ENCODE measurements at places on chromosomes 1 and 21. TPM values are rescaled to one million over a fixed set of nuclear protein-coding genes. Genes with fewer than 3 reads are reported as not detected.

GRCh38 chr1:224541072-224541790, 74.9 kb upstream of the CNIH3 start:
- no peak for DNase-seq

GRCh38 chr1:230387296-230387695, 38.8 kb downstream of the PGBD5 start:
- DNase-seq: no peak

Gene CELA3A
- not detected for total RNA-seq

- no peak for DNase-seq
Measured at GRCh38 chr1:236895665-236896387, 100.7 kb downstream of the MTR start.

GRCh38 chr1:246164764-246165163, 342.3 kb downstream of the SMYD3 start:
- no peak for DNase-seq

Gene MROH7
- total RNA-seq: not detected

Gene ADCY10
- total RNA-seq: not detected

GRCh38 chr1:92797961-92798360, 13.1 kb upstream of the EVI5 start:
- no peak for DNase-seq

DNA sequence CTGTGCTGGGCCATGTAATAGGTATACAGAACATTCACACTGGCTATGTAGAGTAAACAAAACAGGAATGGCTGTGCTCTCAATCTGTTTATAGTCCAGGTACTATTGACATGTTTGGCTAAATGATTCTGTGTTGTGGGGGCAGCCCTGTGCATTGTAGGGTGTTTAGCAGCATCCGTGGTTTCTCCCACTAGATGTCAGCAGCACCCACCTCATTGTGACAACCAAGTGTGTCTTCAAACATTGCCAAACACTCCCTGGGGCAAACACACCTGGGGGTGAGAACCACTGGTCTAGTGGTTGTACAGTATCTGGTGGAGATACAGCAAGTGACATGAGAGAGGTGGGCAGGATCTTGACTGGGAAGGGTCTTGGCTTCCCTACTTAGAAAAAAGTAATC, 80.4 kb upstream of the SPATA6 start:
- peak; percentile 4 for DNase-seq

DNA sequence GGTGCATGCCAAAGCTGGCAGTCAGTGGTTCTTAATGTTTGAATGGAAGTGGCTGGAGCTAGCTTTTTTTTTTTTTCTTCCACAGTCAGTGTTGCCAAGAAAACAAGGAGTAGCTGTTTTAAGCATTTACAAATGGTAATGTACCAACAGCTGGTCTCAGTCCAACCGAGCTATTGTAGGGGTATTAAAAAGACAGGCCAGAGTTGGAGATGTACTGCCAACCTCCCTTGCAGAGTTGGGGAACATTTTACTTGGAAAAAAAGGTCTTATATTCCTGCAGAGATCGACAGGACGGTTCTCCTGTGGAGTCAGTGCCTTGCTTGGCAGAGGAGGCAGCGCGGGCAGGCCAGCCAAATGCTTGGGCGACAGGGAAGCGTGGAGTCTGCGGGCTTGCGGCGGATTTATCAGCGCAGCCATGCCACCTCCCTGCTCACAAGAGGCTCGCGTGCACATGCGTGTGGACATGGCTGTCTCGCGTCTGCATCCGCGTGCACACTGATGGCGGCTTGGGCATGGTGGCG, 338.1 kb downstream of the RPS6KC1 start:
- DNase-seq: no peak

GRCh38 chr1:10528066-10529014, 53.6 kb downstream of the PEX14 start:
- peak; percentile 86 for DNase-seq

- peak; percentile 36 for DNase-seq
Measured at GRCh38 chr1:55816456-55817426, 601.6 kb upstream of the USP24 start.

GRCh38 chr21:41598561-41599431, 90.8 kb upstream of the TMPRSS2 start:
- DNase-seq: no peak

Gene GJB4
- total RNA-seq: not detected

GRCh38 chr1:95982711-95983110, 738.9 kb upstream of the PTBP2 start:
- no peak for DNase-seq

DNA sequence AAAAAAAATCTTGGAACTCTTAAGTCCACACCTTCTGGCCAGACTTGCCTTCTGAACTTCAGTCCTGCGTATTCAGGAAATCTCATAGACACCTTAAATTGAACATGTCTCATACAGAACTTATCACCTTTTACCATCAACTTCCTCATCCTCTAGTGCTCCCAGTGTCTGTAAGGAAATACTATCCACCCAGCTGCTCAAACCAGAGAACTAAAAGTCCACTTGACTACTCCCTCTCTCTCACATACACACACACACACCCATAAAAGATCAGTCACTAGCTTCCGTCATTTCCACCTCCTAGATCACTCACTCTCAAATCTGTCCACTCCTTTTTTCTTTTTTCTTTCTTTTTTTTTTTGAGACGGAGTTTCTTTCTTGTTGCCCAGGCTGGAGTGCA, 10.9 kb upstream of the CAP1 start:
- no peak for DNase-seq

Gene SPRR5
- not detected for total RNA-seq

Gene CRABP2
- total RNA-seq: 1.5 TPM

DNA sequence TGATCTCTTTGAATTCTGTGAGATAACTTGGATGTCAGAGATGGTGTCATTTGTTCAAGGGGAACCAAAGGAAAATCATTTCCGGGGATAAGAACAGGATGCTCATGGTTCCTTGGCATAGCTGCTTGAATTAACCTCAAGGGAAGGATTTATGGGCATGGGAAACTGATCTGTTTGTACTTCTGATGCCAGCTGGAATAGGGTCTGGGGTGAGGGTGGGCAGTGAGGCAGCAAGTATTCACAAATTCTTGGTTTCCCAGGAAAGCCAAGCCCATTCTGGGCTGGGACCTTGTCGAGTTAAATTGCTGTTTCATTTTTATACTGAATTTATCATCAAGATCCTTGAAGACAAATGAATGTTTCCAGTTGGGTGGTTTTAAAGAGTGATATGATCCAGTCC, 14.1 kb downstream of the INTS3 start:
- DNase-seq: no peak

Gene HRNR
- total RNA-seq: not detected

Gene LCE1E
- not detected for total RNA-seq

GRCh38 chr1:93033785-93034184, 45.3 kb upstream of the MTF2 start:
- DNase-seq: no peak

GRCh38 chr1:48792961-48793360, 16.3 kb upstream of the BEND5 start:
- DNase-seq: no peak

DNA sequence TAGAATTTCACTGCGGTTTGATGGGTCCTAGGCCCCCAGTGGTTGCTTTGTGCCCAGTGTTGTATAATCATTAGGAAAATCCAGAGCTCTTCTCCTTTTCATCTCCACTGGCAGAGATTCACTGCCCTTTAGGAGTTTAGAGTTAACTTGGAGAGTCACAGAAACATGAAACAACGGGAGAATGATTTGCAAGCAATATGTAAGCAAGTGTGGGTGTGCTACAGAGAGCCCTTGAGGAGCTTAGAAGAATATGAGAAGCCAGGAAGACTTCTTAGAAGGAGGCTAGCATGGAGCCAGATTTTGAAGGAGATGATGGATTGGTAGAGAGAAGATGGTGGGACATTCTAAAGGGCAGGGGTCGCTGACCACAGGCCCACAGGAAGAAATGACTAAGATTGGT, 327.3 kb downstream of the ZNF326 start:
- no peak for DNase-seq

Gene GPR61
- not detected for total RNA-seq

Gene FCGR1A
- total RNA-seq: not detected

DNA sequence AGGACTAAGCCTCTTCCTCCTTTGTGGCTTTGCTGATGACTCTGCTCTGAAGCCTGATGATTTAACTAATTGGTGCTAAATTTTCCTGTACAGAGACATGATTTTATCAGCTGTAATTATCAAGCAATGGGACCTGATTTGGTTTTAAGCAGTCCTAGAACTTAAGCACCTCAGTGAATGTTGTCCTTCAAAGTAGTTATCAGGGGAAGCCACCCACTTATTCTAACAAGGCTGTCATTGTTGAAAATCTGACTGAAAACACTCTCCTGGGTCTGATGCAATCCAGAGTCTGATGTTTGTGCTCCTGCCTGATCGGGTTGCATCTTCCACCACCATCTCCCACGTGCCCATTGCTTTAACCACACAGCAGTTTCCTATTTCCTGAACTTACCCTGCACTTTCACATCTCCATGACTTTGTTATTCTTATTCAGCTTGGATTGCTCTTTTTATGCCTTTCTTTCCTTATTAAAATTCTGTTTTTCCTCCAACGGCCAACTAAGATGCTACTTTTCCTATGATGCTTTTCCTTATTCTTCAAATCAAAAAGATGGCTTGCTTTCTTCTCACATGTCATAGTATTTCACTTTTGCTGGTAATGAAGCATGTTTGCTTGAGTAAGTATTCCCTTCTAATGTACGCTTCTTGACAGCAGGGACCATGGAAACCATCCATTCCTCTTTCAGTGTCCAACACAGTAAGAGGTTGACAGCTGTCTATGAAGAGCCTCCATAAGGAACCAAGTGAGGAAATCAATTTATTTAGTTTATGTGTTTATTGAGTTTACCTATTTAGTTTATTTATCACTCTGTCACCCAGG, 55.0 kb downstream of the S1PR1 start:
- peak; percentile 84 for DNase-seq

- peak; percentile 73 for DNase-seq
Measured at GRCh38 chr21:35096959-35097358, 47.9 kb upstream of the RUNX1 start.

Gene GBP4
- not detected for total RNA-seq

- no peak for DNase-seq
Measured at GRCh38 chr1:168583571-168583970, 7.2 kb downstream of the XCL1 start.

Gene LEMD1
- not detected for total RNA-seq

GRCh38 chr21:42151148-42151947, 67.6 kb upstream of the ABCG1 start:
- no peak for DNase-seq

DNA sequence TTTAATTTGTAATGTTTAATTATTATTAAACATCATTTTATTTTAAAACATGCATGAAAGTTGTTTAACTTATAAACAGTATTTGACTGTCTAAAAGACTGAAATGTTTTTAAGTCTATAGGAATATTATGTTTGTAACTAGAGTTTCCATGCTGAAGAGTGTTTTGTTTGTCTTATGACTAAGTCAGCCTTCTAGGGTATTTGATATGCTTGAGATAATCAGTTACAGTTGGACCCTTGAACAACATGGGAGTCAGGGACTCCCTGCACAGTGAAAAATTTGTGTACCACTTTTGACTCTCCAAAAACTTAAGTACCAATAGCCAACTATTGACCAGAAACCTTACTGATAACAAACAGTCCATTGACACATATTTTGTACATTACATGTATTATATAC, 45.5 kb upstream of the KANK4 start:
- DNase-seq: peak; percentile 36

DNA sequence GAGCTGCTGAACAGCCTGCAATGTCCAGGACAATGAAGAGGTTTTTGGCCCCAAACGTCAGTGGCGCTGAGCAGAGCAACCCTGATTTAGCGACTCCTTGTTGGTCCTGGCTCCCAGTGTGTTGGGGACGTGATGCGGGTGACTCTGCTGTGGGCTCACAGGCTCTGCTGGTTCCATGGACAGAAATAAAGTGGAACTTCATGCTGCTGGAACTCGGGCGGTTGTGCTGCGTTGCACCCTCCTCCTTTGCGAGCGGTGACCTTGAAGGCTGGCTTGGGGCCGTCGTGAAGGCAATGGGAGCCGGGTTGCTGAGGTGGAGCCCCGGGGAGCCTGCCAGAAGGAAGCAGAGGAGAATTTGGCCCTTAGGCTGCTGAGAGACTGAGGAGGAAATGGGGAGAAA, 122.6 kb upstream of the C1orf174 start:
- no peak for DNase-seq

GRCh38 chr1:69862906-69863305, 295.2 kb downstream of the LRRC7 start:
- no peak for DNase-seq

DNA sequence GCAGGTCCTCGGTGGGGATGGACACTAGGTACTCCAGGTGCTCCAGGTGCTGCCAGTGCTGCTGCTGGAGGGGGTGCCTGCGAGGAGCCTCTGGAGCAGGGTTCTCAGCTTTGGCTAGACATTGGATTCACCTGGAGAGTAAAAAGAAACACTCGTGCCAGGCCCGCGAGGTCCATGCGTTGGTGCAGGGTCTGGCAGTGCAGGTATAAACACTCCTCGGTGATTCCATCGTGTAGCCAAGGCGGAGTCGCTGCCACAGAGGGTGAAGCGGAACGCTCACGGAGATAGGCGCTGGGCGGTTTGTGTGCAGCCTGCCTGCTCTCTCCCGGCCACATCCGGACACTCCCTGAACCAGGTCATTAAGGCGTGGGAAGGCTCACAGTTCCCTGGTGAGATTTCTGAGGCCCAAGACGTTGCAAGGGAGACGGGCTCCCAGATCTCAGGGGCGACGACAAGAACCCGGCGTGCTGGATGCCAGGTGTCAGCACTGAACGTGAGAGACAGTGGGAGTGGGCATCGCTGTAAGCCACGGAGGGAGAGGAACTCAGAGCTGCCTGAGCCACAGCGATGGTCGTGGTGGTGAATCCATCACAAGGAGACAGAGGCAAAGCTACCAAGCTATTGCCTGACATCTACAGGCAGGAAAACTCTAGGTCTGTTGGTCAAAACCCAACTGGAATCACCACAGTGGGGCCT, 17.2 kb upstream of the SUMO3 start:
- no peak for DNase-seq

DNA sequence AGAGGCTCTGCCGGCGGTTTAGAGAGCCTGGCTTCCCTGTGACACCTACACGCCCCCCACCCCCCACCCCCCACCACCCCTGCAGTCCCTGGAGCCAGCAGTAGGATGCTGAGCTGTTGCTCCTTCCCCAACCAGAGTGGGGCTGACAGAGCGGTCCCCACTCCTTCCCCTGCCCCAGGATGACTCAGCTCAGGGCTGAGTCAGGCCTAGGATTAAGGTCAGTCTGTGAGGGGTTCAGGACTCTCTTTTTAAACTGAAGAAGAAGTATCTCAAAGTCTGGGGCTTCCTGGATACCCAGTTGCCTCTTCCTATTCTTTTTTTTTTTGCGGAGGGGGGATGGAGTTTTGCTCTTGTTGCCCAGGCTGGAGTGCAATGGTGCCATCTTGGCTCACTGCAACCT, 19.1 kb downstream of the DMBX1 start:
- DNase-seq: peak; percentile 45

GRCh38 chr1:153217212-153217611, at the start of gene PRR9:
PRR9 (plus strand) TSS chr1:153217584; CDS start chr1:153218145, 561 bp downstream.
- DNase-seq: no peak

- no peak for DNase-seq
Measured at GRCh38 chr1:27804791-27805190, 25.8 kb upstream of the PPP1R8 start.

DNA sequence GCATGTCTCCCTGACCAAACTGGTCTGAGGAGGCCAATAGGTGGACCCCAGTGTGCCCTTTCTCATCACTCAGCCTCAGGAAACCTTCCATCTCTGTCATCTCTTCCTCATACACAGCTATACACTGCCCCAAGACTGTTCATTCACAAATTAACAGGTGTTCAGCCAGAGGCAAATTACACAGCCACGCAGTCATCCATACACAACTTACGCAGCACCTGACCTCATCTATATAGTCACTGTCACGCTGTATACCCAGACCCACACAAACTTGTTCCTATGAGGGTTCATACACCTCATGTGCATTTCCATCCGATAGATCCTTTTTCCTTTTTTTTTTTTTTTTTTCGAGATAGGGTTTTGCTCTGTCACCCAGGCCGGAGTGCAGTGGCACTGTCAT, 12.4 kb downstream of the DLGAP3 start:
- DNase-seq: no peak
